ENCODE measurements at places on chromosomes 3 and 15.

GRCh38 chr3:117665296-117665695 is 955.7 kb downstream of the TUSC7 start:
- no peak for DNase-seq

DNA sequence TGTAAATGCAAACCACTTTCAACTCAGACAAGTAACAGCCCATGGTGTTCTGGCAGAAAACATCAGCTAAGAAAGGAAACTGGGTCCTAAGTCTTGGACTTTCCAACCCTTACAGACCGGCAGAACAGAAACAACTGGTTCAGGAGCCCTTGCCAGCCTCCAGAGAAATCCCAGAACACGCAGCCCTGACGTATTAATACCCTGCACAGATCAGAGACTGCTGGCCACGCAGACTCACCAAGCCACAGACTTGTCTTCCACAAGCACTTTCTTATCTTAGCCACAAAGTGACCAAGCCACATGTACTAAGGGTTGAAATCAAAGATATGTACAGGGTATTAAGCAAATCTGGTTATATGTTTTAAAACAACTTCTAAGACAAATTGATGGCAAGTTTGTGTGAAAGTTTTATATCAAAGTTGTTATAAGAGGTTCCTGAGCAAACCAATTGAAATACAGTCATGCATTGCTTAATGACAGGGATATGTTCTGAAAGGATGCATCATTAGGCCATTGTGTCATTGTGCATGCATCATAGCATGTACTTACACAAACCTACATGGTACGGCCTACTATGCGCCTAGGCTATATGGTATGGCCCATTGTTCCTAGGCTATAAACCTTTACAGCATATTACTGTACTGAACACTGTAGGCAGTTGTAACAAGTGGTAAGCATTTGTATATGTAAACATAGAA is 36.8 kb downstream of the BTD start:
- DNase-seq: no peak

GRCh38 chr3:63582943-63583500 is 69.5 kb upstream of the SNTN start:
- no peak for DNase-seq

GRCh38 chr3:45868650-45869049 is 17.7 kb upstream of the CCR9 start:
- no peak for DNase-seq

All from cortex of kidney (tissue), 1 donor.